Anterior cingulate cortex (tissue), 58 donors: ENCODE measurements at places on chromosomes 1 and 21.
A peak's percentile ranks its signal among the peaks of the same experiment; 100 is the strongest.

DNA sequence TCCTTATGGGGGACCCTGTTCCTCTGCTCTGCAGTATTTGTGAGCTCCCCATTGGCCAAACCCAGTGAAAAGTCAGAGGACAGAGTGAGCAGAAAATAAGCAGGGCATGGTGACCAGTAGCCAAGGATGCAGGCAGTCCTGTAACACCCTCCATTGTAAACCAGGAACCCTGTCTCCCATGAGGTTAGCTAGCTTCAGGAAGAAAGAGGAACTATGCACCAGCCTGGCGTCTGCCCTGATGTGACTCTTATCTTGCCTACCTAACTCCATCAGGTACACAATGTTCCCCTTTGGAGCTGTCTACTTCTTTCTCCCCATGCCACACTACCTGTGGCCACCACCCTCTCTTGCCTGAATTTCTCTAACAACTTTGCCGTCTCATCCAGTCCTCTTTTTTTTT lies 119.2 kb downstream of the LRIG2 start:
- no peak for DNase-seq

DNA sequence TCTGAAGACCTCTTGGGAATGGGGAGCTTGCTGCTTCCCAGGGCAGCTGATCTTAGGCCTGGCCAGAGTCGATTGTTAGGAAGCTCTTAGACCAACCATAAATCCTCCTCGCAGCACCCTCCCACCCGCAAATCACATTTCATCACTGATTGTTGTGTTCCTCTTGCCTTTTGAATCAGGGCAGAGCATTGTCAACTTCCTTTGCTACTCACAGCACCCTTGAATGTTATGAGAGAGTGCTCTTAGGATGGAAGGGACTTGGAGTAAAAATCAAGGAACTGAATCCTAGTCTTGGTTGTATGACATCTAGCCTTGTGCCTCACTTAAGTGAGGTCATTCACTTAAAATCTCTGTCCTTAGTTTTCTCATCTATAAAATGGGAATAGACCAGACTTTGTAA lies 3.0 kb downstream of the VASH2 start:
- DNase-seq, result no peak

DNA sequence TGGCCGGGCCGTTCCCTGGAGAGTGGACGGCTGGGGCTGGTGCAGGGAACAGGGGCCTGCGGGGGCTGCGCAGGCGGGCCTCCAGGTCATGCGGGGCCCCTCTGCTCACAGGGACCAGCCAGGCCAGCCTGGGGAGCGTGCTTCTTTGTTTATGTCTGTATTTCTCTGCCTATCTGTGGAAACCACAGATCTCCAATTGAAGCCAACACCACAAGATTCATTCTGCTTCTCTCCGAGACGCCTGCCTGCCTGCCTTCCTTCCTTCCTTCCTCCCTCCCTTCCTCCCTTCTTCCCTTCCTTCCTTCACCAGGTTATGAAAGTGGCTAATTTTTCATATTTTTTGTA lies 39.9 kb upstream of the HMGN1 start:
- DNase-seq, result no peak

GRCh38 chr1:41883507-41883906 lies 35.2 kb downstream of the HIVEP3 start:
- no peak for DNase-seq

- DNase-seq, result no peak
These were observed 9.9 kb downstream of the PEX10 start for GRCh38 chr1:2402420-2402819.

- no peak for DNase-seq
These were observed 15.5 kb downstream of the TNFRSF8 start for GRCh38 chr1:12078575-12078937.

DNA sequence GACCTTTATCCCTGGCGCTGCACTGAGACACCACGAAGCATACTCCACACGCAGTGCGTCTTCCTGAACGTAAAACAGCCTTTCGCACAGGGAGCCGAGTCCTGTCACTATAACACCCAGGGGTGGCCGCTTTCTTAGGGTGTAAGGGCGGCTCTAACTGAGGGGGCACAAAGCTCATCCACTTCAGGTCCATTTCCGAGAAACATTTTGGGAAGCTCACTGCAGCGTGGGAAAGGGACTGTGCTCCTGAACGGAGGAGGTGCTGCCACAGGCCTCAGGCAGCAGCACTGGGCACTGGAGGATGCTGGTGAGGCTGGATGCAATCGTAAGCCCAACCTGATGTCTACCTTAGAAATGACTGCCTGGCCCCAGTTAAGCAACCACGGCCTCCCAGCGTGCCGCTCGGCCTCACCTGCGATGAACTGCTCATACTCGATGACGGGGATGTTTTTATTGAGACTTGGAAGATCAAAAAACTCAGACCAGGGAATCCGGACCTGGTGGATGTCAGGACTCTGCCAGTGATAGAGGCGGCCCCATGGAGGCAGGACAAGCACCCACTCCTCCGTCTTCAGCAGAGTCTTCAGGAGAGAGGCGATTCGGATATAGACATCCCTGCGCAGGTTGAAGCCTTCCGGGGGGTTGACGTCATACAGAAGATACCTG lies 2.3 kb downstream of the POFUT2 start:
- DNase-seq, result no peak

DNA sequence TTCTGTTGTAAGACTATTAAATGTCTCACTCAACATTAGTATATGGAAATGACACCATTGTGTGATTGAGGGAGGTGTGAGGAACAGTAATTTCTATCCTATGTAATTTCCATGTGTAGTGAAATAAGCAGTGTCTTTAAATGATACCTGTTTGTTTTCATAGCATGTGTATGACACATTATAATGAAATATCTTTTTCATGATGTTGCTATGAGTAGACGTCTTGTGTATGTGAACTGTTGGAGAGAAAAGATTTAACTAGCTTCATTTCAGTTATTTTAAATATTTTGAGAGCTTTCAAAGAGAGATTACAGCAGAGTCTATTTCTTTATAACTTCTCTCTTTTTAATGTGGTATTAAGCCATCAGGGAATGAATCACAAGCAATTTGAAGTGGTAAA lies 71.5 kb upstream of the QSOX1 start:
- DNase-seq, result no peak

GRCh38 chr1:56977910-56978309 lies 12.1 kb upstream of the C8B start:
- DNase-seq, result no peak

DNA sequence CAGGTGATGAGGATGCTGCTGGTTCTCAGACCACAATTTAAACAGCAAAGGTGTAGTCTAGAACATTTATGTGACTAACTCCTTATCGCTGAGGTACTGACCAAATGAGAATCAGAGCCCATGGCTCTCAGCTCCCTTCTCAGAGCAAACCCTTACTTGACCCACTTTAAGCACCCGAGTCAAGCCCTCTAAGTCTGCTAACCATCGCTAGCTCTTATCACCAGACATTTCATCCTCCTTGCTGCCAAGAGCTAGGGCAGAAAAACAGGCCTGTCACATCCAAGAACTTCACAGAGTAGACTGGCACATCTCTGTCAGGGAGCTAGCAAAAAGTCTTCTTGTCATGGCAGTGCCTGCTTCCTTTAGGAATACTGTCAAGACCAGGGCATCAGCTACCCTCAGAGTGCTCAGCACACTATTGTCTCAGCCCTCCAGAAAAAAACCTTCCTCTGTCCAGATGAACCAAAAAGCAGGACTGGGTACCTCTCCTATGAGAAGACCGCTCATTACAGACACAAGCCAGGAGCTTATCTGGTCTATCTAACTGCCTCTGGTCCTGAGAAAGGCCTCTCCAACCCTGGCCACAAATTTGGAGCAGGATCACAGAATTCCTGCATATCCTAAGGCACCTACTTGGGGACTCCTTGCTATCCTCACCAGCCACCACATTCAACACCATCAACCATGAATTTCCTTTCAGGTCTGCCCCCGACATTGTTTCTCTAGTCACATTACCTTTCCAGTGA lies 26.2 kb downstream of the ERI3 start:
- DNase-seq, result no peak

- no peak for DNase-seq
These were observed 254.1 kb downstream of the TRABD2B start for GRCh38 chr1:47742890-47743760.

DNA sequence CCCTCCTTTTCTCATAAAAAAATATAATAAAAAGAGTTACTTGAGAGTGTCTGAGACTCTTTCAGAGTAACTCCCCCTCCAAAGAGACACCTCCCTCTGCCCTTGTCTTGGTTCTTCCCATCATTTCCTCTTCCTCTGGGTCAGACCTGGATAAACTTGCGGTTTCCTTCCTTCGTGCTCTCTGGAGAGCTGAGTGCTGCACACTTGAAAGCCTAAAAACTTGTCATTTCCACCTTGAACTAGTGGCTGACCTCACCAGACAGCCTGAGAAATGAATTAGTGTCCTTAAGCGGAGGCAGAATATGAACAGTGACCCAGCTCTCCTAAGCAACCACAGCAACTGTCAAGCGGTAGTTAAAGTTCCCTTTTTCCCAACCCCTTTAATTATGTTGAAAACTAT lies 88.4 kb upstream of the PROX1 start:
- DNase-seq, result no peak

- no peak for DNase-seq
These were observed 42.8 kb upstream of the CASZ1 start for GRCh38 chr1:10839188-10839770.

- DNase-seq, result no peak
These were observed 3.3 kb downstream of the PLK3 start for GRCh38 chr1:44803312-44804095.

DNA sequence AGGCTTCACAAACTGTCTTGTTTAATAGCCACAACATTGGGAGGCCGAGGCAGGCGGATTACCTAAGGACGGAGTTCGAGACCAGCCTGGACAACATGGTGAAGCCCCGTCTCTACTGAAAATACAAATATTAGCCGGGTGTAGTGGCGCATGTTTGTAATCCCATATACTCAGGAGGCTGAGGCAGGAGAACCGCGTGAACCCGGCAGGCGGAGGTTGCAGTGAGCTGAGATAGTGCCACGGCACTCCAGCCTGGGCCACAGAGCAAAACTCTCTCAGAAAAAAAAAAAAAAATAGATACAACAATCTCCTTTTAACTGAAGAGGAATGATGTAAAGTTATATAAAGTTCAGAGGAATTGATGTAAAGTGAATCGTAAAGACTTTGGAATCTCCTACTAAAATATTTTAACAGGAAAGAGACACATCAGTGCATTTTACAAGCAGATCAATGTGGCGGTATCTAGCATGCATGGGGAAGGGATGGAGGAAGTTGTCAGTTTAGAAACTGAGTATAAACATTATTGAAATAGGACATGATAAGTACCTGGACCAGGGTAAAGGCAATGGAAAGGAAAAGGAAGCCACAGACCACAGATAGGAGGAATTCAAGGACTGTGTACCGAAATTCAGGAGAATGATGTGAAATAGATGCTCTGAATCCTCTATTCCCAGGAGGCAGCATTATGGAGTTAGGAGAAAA lies 41.5 kb downstream of the PTPRC start:
- DNase-seq, result no peak

GRCh38 chr1:115084902-115085511 lies 4.3 kb downstream of the TSPAN2 start:
- no peak for DNase-seq

DNA sequence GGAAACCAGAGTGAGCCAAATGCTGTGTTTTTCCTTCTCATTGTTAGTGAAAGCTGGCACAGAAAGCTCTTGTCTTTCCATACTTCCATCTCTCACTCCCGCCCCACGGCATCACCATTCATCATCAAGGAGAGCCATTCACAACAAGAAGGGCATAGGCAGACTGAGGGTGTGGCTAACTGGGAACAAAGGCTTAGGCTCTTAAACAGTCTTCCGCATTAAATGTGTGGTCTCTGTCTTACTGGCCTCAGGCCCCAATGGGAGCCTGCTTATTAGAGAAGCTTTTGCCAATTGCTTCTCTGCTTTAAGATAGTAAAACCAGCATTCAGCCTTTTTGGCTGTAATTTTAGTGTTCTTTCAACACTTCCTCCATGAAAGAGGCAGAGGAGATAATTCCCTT lies 51.4 kb downstream of the TNFSF18 start:
- no peak for DNase-seq

GRCh38 chr1:20787840-20788795 lies 1.0 kb upstream of the HP1BP3 start:
- no peak for DNase-seq

- no peak for DNase-seq
These were observed 32.1 kb downstream of the TGFB2 start for GRCh38 chr1:218377143-218377660.

- DNase-seq, result no peak
These were observed 47.0 kb downstream of the CYP2J2 start for GRCh38 chr1:59879574-59879973.

GRCh38 chr1:151860504-151861187 lies 7.1 kb upstream of the THEM5 start:
- DNase-seq, result no peak

GRCh38 chr1:163174524-163175437 lies 27.9 kb downstream of the RGS5 start:
- peak; percentile 59 for DNase-seq

- no peak for DNase-seq
These were observed 8.0 kb upstream of the AKR1A1 start for GRCh38 chr1:45542591-45542990.

DNA sequence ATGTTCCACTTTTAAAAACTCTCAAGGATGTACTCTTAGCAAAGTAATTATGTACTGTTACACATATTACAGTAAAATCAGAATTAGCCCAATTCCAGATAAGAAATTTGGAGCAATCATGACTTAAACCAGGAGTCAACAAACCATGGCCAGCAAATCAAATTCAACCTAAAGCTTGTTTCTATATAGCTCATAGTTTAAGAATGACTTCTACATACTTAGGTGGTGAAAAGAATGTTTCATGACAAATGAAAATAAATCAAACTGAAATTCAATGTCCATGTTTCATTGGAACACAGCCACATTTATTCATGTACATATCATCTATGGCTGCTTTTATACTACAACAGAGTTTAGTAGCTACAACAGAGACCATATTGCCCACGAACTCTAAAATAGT lies 35.1 kb downstream of the FRRS1 start:
- DNase-seq, result no peak

DNA sequence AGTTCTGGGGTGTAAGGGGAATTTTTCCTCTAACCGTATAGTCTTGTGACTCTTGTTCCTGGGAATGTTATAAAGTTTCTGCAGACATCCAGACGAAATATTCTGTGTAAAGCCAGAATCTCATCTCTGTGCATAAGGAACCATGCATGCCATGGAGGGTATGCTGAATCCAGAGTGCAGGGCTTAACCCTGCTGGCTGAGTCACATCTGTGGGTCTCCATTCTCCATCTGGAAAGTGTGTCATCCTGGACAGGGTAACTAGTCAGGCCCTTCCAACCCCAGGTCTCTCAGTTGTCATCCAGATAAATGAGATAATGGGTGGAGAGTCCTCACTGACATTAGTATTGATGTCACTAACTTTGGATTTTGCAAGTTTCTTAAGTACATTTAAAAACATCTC lies 48.8 kb downstream of the ATP5PO start:
- no peak for DNase-seq

GRCh38 chr1:11990303-11991032 lies 10.2 kb downstream of the MFN2 start:
- no peak for DNase-seq

DNA sequence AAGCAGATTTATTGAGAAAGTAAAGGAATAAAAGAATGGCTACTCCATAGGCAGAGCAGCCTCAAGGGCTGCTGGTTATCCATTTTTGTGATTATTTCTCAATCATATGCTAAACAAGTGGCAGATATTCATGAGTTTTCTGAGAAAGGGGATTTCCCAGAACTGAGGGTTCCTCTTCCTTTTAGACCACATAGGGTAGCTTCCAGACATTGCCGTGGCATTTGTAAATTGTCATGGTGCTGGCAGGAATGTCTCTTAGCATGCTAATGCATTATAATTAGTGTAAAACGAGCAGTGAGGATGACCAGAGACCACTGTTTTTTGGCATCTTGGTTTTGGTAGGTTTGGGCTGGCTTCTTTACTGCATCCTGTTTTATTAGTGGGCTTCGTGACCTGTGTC lies 16.8 kb upstream of the FMN2 start:
- DNase-seq, result no peak
